ENCODE measurements at places on chromosomes 13 and 19.

GRCh38 chr19:33071887-33072286 lies 7.2 kb upstream of the RHPN2 start:
- no peak for DNase-seq

DNA sequence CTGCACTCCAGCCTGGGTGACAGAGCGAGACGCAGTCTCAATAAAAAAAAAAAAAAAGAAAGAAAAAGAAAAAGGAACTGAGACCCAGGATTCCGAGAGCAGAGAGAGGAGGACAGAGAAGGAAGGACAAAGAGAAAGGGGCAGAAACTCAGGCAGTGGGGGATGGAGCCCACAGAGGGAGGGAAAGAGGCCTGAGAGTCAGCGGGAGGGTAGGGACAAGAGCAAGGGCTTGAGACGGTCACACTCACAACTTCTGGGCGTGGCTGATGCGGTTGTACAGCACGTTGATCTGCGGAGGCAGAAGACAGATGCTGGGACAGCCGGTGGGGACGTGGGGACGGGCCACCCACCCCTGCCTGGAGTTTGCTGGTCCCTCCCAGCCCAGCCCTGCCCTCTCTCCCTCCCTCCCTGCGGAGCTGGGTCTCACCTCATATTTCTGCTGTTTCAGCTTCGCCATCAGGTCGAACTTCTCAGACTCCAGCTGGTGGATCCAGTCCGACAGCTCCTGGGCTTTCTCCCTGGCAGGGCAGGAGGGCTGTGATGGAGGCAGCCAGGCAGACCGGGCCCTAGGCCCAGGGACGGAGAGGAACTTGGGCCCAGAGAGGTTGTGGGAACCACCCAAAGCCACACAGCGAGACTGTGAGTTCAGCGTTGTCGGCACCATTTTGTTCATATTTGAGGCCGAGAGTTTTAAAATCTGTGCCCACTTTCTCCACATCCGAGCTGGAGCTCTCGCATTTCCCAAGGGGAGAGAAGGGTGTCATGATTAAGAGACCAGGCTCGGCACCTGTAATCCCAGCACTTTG lies 15.2 kb downstream of the TNNT1 start:
- DNase-seq = no peak

GRCh38 chr19:32287086-32287485 lies 58.3 kb upstream of the ZNF507 start:
- no peak for DNase-seq

GRCh38 chr13:113654175-113654560 lies 3.8 kb downstream of the ATP4B start:
- no peak for DNase-seq

DNA sequence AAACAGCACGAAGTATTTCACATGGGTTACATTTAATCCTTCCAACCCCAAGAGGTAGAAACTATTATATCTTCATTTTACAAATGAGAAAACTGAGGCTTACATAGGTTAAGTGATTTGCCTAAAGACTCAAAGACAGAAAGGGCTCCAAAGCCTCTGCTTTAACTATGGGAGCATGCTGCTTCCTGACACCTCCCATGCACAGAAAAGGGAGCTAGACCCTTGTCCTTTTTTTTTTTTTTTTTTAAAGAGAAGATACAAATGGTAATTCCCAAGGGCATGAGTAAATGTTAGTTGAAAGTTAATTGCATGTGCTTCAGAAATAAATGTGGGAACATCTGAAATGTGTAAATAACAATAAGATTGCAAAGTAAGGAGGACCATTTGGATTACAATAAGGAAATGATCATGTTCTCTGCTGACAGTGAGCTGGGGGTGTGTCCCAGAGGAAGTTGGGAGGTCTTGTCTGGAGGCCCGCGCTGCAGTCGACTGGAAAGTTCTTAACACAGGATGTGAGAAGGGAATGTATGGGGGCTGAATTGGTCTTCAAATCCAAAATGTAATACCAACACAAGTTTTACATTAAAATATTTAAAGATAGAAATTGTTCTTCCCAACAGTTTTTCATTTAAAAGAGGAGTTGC lies 500.3 kb downstream of the KLF12 start:
- DNase-seq = no peak

GRCh38 chr19:41367848-41368301 lies 3.9 kb upstream of the B9D2 start:
- DNase-seq = no peak
